T follicular helper cell (primary cell): ENCODE measurements at places on chromosomes 3 and 15.

GRCh38 chr3:143298380-143298779, 178.8 kb downstream of the CHST2 start:
- DNase-seq: no peak

- no peak for DNase-seq
These were observed 60.2 kb upstream of the TSEN2 start for GRCh38 chr3:12423918-12424630.

GRCh38 chr15:31128919-31129768, 27.6 kb upstream of the TRPM1 start:
- DNase-seq: peak; percentile 50

DNA sequence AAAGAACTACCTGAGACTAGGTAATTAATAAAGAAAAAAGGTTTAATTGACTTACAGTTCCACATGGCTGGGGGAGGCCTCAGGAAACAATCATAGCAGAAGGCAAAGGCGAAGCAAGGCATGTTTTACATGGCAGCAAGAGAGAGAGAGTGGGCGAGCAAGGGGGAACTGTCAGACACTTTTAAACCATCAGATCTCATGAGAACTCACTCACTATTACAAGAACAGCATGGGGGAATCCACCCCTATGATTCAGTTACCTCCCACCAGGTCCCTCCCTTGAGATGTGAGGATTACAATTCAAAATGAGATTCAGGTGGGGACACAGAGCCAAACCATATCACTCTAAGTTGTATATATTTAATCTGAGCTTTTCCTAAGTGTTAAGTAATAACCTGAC, 79.0 kb upstream of the MLF1 start:
- DNase-seq: no peak

GRCh38 chr3:34998902-34999301, 640.4 kb upstream of the ARPP21 start:
- no peak for DNase-seq

DNA sequence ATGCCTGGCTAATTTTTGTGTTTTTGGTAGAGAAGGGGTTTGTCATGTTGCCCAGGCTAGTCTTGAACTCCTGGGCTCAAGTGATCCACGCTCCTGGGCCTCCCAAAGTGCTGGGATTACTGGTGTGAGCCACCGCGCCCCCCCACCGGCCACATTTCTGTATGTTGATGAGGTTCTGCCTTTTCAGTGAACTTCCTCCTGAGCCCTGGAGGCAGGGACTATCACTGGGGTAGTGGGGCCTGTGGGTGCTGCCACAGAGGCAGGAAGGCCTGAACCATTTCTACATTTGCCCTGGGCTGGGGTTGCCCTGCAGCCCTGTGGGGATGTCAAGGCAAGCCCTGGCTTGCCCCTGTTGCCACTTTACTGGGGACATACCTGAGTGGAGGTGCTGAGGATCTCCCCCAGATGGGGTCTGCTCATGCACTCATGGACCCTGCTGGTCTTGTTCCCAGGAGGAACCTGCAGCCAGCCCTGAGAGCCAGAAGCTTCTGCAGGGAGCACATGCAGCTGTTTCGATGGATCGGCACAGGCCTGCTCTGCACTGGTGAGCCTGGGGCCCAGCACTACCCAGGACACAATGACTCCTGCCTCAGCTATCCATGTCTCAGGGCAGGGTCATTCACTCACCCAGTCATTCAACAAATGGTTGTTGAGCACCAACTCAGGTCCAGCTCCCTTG, 5.7 kb downstream of the SLC28A1 start:
- no peak for DNase-seq

DNA sequence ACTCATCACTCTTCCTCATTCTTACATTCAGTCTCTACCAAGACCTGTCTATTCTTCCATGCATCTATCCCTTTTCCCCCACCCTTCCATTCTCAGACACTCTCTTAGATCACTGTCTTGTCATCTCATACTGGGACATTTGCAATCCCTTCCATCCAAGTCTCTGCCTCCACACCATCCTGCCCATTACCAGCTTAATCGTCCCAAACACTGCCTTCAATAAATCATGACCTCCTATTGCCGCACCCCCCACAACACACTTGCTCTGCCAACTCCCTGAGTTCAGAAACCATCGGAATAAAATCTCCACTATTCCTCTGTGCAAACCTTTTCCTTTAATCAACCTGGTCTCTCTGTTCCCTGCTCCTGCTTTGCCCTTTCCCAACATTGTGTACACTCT, 18.9 kb downstream of the MYH15 start:
- no peak for DNase-seq

DNA sequence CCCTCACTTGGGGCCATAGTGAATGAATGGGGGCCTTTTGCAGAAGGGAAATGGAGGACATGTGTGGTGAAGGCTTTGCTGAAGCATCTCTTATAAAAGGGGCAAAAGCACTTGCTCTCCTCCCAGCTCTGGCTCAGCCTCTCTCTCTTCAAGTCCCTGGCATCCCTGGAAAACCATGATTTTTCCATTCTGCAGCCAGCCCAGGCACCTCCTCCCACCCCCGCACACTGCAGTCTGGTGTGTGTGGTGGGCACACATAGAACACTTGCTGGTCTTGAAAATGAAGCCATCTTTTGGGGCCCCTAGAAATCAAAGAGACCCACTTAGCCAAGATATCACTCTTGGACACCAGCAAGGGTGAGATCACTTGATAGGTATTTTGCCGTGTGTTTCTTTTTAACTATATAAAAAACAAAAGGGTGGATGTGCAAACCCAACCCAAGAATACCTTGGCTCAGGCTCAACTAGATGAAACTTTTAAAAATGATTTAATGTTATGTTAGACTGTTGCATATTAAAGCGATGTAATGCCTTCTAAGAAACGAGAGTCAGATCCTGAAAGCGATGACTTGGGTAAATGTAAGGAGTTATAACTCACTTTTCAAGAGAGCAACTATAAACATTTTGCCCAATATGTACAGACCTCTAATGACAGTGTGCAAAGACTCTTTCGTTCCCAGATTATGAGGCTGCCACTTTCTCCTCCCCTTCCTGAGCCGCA, 16.4 kb upstream of the ALDH1A3 start:
- no peak for DNase-seq

GRCh38 chr3:123653221-123653682, 68.4 kb upstream of the HACD2 start:
- no peak for DNase-seq

DNA sequence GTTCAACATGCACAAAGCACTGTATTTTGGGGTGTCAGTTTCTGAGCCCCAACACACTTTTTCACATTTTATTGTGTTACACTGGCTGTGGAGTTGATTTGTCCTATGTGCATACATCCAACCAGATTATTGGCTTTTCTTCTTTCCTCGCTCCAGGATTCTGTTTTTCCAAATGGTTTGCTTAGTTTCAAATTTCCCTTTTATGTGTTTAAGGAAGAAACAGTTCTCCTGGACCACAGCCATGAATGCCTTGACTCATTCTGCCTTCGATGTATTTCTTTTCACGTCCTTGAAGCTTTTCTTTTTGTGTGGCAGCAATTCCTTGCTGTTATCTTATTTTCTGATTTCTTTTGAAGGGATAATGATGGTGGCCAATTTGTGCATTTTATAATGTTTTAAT, 53.8 kb downstream of the CACNA2D3 start:
- no peak for DNase-seq

DNA sequence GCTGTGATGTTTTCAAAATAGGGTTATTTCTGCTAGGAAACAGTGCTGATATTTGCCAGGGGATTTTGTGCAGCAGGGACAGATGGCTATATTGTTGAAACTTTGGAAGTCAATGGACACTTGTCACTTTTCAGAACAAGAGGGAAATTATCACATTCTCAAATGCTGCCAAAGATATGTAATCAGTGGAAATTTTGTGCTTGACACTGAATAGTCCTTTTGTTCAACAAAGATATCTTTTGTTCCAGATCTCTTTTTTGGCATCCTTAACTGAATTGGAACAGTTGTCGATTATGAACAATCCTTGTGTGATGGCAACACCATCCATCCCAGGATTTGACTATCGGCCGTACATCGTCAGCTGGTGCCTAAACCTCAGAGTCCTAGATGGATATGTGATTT, 7.8 kb downstream of the CEP97 start:
- DNase-seq: no peak

DNA sequence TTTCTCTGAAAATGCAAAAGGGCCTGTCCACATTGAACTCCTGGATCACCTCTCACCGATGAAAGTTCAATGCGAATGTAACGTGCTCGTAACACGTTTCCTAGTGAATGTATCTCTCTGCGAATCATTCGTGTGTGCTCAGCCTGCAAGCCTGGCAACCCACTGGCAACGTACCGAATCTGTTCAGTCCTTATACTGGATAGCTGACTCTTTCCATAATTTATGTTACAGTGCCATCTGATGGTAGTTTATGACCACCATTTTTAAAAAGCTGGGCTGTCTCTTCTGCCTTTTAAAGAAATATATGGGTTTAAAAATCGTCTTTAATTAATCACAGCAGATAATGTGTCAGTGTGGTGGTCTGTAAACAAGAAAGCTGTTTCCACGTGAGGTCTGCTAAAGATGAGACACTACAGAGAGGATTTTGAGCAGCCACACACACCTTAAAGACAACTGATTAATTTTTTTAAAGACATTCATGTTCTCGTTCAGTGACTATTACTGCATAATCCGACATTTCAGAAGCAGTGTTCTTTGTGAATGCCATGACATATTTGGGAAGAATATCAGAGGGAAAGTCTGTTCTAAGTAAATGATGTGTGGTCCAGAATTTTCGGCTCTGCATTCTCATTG, 69.4 kb upstream of the FOXP1 start:
- DNase-seq: no peak

GRCh38 chr3:177679568-177680471, 482.5 kb upstream of the TBL1XR1 start:
- no peak for DNase-seq

DNA sequence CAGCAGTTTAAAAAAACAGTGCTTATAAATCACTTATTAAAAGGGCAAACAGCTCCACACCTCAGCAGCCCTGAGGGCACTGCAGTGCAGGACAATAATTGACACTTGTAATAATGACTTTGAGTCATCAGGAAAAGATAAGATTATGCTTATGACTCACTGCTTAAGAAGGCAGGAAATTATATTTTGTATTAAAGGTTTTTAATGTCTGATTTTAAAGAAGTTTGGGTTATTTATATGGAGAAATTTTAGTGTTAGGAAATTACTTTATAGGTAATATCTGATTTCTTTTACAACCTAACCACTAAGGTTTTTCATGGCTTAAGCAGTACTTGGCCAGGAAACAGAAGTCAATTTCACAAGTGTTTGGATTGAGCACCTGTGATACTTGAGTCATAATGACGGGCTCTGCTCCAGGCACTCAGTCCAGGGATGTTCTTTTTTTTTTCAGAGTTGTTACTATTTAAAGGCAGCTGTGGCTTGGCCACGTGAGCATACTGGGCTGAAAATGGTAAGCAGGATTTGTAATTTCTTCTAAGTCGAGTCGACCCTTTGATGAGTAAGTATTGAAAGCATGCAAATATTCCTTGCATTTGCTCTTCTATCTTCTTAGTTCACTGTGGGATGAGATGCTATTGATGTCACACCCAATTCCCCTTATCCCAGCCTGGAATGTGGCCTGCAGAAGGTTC, 21.6 kb upstream of the SLC6A20 start:
- no peak for DNase-seq

- DNase-seq: no peak
These were observed 202.5 kb downstream of the UBE3A start for GRCh38 chr15:25236143-25236860.

- no peak for DNase-seq
These were observed 226.6 kb upstream of the AZI2 start for GRCh38 chr3:28575100-28575745.

DNA sequence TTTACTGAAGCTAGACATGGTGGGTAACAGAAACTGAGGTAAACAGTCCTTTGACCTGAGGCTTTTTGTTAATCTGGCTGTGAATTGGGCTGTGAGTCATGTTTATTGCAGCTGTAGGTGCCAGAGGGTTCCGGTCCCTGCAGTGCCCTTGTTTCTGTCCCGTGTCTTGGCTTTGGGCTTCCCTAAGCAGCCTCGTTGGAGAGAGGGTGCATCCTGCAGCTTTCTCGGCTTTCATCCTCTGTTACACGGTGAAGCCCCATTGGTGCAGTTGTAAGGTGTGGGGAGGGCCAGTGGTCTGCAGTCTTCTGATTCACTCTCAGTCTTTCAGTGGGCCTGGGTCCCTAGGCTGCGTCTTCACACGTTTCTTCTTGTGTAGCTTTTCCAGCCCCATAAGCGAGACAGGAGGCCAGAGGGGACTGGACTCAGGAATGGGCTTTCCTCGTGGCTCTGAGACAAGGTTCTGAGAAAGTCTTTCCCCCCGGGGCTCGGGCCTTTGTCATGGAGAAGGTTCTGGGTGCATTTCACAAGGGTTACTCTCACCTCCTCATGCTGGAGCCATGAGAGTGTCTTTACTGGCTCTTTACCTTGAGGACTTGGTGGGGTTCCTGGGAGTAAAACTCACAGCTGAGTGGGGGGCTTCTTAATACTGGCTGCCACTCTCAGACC, 33.1 kb downstream of the ASB7 start:
- DNase-seq: no peak

GRCh38 chr3:51949121-51949520, 6.1 kb upstream of the GPR62 start:
- DNase-seq: no peak

GRCh38 chr3:4722103-4722502, 229.0 kb downstream of the ITPR1 start:
- no peak for DNase-seq

GRCh38 chr3:189394599-189395121, 222.9 kb downstream of the TPRG1 start:
- DNase-seq: no peak

DNA sequence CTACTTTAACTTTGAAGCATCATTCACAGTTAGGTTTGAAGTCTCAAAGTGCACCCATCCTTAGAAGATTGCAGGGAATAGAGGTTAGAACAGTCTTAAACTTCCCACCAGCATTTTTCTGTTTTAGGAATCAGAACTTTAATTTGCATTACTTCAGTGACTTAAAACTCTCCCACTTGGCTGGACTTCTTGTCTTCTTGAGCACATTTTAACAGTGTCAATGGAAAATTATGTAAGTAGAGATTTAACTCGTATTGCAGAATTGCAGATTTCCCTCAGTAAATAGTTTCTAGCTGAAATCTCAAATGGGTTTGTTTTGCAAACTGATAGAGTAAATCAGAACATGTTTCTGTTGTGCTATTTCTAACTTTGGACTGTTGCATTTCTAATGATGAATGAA, 369.6 kb downstream of the OTOL1 start:
- no peak for DNase-seq

DNA sequence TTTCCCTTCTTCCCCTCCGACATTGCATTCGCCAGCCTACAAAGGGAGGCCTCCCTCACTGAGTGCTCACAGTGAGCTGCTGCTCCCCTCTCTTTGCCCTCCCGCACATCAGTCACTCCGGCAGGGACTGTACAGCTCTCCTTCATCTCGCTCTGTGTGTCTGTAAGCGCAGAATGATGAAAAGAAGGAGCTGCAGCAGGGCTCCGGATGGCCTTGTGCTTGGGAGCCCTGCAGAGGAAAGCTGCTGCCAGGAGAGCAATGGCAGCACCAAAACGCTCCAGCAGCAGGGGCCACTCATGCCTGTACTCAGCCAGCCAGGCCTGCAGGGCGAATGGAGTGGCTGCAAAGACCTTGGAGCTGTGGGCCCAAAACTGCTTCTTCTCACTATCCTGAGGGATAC, 107.0 kb upstream of the NSMCE3 start:
- DNase-seq: no peak

- no peak for DNase-seq
These were observed 42.7 kb upstream of the PYGO1 start for GRCh38 chr15:55630858-55631257.
